ENCODE measurements at places on chromosomes 1 and 21. TPM values are rescaled to one million over a fixed set of nuclear protein-coding genes. Genes with fewer than 3 reads are reported as not detected.
A peak's percentile ranks its signal among the peaks of the same experiment; 100 is the strongest.

The VHLL gene
- 0.50 TPM for total RNA-seq

GRCh38 chr1:30258876-30259275, 464.5 kb downstream of the MATN1 start:
- DNase-seq = no peak

DNA sequence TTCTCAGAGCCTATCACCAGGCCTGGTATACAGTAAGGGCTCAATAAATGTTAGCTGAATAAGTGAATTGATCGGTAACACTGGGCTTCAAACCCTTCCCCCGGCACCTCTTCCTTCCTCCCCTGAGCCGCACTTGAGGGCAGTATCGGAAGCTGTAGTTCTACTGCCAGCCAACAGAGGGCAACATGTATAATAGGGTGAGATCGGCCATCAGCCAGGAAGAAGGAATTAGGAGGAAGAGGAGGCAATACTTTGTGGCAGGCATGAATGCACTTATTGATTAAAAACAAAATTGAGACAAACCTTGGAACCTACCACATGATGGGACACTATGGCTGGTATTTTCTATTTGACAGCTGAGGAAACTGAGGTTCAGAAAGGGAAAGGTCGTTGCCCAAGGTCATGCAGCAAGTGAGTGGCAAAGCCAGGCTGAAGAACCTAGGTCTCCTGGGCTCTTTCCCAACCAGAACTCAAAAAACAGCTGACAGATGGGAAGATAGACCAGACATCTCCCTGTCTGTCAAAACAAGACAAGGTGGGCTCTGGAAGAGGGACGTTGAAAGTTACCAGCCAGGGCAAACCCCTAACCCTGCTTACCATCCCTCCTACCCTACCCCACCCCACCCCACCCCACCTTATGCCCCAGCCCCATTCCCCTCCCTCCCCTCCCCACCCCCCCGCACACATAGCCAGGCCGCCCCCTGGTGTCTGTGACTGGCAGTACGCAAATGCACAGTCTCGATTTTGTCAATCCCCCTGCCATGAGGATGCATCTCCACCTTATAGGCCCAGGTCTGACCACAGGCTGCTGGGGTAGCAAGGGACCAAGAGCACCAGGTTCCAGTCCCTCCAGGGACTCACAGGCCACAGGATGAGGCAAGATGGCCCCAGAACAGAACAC, 107.3 kb upstream of the RUNX3 start:
- no peak for DNase-seq

DNA sequence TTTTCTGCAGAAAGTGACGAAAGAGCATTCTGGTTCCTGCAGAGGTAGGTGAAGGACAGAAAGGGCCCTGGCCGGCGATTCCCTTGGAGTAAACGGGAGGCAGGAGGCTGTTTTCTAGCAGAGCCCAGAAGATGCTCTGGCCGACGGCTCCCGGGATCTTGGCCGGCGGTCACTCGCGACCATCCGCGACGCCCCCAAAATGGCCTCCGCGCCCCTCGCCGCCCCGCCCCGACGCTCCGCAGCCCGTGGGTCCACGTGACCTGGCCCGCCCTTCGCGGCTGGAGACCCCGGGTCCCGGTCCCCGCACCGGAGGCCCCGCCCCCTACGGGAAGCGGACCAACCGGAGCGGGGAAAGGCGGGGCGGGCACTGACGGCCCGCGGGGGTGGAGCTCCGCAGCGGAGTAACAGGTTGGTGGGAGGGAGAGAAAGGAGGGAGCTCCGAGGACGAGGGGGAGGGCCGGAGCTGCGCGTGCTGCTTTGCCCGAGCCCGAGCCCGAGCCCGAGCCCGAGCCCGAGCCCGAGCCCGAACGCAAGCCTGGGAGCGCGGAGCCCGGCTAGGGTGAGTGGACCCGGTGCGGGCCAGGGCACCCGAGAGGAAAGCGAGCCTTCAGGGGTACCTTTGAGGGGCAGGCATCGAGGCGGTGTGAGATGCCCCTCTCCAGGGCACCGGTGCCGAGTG, at the start of gene CGN:
Gene CGN (plus strand): TSS at position 431 of the 679 bp plus-strand sequence. CDS start 7,133 bp downstream, outside the sequence.
- DNase-seq = peak; percentile 82

DNA sequence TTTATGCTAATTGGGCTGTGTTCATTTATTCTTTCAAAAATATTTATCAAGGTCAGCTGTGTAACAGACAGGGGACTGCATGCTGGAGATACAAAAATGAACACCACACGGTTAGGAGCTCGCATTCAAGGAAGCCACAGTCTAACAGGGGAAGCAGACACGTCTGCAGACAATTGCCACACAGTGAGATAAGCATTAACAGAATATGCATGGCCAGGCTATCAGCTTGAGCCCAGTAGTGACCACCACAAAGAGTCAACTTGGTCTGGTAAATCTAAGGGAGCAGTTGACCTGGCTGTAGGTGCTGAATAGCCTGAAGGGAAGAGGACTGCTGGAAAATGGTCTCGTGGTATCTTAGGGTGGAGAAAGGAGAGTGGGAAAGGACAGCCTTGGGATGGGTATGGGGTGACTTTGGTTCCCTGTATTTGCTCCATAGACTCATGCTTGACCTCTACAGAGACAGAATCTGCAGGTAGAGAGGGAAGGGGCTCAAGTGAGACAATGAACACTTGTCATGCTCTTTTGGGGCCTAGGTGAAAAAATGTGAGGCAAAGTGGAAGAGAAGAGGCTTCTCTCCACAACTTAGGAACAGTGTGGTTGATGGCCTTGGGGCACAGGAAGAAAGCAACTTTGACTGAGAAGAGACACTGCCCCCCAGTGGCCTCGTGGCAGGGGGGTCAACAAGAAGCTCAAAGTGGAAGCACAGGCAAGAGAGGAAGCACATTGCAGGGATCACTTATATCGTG, 7.6 kb upstream of the NPL start:
- DNase-seq = no peak

DNA sequence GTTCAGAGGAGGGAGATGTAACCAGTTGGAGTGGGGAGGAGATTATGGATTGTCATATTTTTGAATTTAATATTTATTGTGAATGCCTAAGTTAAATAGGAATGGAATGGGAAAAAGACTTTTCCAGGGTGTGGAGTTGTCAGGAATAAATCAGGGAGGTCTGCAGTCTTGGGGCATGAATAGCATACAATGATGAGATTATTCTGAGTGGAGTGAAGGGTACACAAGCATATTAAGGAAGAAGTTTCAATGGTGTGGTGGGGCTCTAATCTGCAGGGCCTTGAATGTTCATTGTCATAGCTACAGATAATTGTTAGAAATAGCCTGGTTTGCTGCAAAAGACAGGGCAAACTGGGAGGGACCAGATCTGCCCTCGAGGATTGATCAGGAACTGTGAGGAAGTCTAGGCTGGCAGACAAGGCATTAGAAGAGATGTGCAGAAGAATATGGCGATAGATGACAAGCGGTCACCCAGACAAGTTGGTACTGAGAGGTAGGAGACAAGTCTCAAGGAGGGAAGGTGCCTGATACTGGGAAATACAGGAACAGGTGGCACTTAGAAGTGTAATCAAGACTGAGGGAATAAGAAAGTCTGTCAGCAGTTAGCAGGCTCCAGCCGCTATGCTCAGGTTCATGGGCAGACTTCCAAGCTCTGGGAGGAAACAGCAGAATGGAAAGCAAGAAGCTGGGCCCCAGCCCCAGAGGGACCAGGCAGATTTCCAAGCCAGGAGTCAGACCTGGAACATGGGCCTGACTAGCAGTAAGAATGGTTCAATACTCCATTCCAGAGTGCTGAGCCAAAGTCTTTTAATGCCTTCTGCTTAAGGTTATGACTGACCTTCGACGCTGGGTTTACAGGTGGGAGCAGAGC, 20.9 kb upstream of the RGL1 start:
- DNase-seq = no peak

DNA sequence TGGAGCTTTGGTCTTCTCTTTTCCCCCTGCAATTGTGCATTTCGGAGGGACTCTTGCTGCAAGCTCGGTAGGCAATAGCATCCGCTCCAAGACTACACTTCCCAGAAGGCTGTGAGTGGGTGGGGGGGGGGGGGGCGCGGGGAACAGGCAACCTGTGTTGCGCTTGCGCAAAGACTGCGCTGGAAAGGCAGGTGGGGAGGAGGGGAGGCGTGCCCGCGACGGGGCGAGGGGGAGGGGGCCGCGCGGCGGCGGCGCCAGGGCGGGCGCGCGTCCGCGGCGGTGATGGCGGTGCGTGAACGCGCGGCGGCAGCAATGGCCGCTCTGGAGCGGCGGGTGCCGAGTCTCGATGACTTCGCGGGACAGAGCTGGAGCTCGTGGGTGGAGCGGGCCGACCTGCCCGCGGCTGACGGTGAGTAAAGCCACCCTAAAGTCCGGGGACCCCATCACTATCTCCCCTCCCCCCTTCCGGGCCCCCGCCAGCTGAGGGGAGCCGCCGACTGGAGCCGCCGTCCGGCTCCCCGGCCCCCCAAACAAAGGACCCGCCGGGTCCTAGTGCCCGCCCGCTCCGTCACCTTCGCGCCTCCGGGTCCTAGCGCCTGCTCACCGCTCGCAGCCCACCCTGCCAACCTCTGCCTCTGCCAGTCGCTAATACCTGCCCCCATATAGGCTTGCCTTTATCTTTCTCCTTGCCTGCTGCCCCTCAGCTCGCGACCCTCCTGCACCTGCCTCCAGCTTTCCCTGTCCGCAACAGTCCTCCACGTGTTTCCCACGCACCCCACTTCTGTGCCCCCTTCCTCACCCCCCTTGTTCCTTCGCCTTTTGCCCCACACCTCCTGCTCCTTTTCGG, at the start of gene ATXN7L2:
Gene ATXN7L2 (plus strand): TSS at position 234 of the 847 bp plus-strand sequence. CDS start 49 bp downstream, at position 283.
- DNase-seq = peak; percentile 74

- no peak for DNase-seq
Observed at GRCh38 chr1:201676641-201677040, 137.7 kb downstream of the NAV1 start.

DNA sequence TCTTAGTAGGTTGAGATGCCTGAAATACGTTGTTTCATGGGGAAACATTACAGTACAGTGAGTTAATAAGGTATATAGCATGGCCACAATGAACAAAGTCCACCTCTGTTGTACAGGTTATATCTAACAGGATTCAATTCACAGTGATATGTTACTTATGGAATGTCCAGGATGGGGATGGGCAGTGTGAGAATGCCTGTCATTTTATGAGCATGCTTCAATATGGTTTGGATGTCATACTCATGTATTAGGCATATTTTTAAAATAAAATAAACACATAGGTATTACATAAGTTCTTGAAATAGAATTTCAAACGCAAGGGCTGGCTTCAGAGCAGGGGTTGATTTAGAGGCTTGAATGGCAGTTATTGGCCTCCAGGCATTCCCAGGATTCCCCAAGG, 6.1 kb upstream of the PHLDA3 start:
- DNase-seq = no peak

GRCh38 chr1:44786138-44786840, 1.7 kb downstream of the BEST4 start:
- DNase-seq = no peak

DNA sequence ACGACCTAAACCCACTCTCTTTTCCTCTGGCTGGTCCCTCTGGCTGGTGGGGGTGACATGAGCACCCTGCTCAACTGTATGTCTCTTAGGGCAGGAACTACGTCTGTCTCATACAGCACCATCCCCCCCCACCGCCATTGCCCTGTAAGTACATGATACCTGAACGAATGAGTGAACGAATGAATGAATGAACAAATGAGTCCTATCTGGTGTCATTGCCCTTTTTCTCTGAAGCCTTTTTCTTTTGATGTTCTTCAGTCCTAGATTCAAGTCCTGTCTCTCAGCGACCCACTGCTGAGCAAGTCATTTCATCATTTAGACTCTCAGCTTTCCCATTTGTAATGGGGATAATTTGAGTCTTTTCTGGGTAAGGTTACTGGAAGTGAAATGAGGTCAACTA, 10.8 kb downstream of the MATN1 start:
- DNase-seq = no peak

GRCh38 chr1:113858418-113858817, 13.1 kb downstream of the PTPN22 start:
- no peak for DNase-seq

The SLC25A34 gene
- 3.1 TPM for total RNA-seq

GRCh38 chr1:212700892-212701819, 1.5 kb upstream of the BATF3 start:
- no peak for DNase-seq

GRCh38 chr1:1441002-1441888, 5.8 kb downstream of the VWA1 start:
- no peak for DNase-seq

DNA sequence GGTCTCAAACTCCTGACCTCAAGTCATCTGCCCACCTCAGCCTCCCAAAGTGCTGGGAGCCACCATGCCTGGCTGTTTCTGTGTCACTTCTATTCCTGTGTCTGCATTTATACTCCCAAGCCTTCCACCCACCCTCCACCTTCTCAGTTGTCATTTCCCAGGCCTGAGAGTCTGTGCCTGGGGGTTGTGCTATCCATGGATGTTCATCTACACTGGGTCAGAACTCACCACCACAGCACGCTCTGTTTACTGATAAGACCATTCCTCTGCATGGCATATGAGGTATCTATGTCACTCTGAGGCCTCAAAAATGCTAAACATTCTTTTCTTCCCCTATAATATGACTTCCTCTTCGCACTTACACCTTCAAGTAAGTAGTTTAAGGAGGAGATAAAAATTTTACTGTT, 6.1 kb downstream of the NENF start:
- no peak for DNase-seq

The MACF1 gene
- 321 TPM for total RNA-seq

The CELA3A gene
- total RNA-seq = not detected

The SLC5A9 gene
- total RNA-seq = 0.10 TPM

GRCh38 chr1:214361636-214362035, 80.7 kb downstream of the SMYD2 start:
- DNase-seq = no peak

DNA sequence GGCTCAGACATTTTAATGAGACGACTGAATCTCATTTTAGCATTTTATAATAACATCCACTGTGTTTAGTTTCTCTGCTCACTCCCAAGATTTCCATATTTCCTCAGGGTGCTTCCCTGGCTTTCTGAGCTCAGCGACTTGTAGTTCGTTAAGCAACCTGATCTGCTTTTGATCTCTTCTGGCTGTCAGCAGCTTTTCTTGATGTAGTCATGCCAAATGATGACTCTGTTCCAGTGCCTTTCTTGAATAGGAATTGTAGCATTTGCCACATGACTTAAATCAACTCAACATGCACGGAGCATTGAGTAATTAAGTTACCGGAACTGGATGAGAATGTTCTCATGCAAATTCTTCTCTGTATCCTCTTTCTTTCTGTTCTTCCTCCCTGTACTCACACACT, 246.1 kb downstream of the FMN2 start:
- peak; percentile 19 for DNase-seq
